ENCODE measurements at places on chromosomes 12 and 14. TPM values are rescaled to one million over a fixed set of nuclear protein-coding genes. Genes with fewer than 3 reads are reported as not detected.

The PELI2 gene
- total RNA-seq, result 42.3 TPM

The ADGRD1 gene
- total RNA-seq, result 110 TPM

The SDR9C7 gene
- not detected for total RNA-seq

DNA sequence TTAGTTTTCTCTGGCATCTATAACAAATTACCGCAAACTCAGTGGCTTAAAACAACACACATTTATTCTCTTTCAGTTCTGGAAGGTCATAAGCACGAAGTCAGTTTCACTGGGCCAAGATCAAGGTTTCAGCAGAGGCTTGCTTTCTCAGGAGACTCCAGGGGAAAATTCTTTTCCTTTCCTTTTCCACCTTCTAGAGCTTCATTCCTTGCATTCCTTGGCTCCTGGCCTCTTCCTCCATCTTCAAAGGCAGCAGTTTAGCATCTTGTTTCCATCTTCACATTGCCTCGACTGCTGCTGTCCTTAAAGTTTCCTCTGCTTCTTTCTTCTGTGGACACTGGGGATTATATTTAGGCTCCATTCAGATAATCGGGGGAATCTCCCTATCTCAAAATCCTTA lies 106.1 kb downstream of the PDE3A start:
- no peak overlapping the region for H3K27ac ChIP-seq
- no peaks in the 10 kb centered on the region for H3K27me3 ChIP-seq
- no peaks in the 10 kb centered on the region for H3K36me3 ChIP-seq
- H3K4me1 ChIP-seq, result no peaks in the 10 kb centered on the region
- no peak overlapping the region for H3K4me3 ChIP-seq

DNA sequence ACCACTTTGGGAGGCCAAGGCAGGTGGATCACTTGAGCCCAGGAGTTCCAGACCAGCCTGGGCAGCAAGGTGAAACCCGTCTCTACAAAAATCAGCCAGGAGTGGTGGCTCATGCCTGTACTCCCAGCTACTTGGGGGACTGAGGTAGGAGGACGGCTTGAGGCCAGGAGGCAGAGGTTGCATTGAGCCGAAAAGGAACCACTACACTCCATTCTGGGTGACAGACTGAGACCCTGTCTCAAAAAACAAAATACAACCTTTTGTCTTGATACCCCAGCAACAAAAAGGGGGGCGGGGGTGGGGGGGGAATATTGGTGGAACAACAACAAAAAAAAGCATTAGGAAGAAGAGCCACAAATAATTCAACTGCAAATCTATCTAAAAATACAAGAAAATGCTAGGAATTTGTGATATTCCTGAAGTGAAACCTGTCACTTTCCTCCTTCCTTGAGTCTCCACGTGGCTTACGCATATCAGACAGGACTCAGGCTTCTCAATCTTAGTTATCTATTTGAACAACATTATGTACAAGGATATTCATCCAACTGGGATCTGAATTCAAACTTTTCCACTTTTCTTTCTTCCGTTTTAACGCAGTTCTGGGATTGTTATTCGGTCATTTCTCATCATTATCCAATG lies 1.3 kb downstream of the R3HDM2 start:
- H3K4me3 ChIP-seq, result peak overlapping the region; percentile 68
- H3K36me3 ChIP-seq, result no peaks in the 10 kb centered on the region
- no peak for DNase-seq
- H3K4me1 ChIP-seq, result peaks cover 11% of the 10 kb centered on the region
- no peaks in the 10 kb centered on the region for H3K27me3 ChIP-seq

- no peaks in the 10 kb centered on the region for H3K4me1 ChIP-seq
- H3K4me3 ChIP-seq, result no peak overlapping the region
- no peaks in the 10 kb centered on the region for H3K27me3 ChIP-seq
Measured at GRCh38 chr14:57462551-57462950, 31.1 kb downstream of the CCDC198 start.

DNA sequence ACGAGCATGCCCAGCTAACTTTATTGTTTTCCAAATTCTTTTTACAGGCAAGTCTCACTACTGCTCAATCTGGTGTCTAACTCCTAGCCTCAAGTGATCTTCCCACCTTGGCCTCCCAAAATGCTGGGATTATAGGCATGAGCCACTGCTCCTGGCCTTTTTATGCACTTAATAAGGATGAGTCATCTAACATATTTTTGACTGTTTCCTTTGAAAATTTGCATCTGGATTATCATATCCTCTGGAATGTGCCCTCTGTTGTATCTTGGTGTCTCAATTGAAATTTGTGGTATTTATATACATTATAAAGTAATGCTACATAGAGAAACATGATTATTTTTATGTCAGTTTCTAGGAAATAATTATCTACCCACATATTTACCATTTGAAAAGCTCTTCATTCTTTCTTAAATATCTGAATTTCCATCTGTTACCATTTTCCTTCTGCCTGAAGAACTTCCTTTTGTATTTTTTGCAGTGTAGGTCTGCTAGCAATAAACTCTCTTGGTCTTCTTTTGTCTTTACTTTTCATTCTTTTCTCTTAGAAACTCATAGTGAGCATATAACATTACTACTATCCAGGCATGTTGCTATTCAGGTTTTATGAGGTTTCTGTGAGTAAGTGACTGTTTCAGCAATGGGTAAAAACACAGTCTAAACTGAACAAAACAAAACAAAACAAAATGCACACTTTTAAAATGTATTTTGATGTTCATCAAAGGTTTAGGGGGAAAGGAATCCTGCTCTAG lies 52.8 kb upstream of the CNOT2 start:
- no peak for DNase-seq
- H3K4me3 ChIP-seq, result no peak overlapping the region
- no peaks in the 10 kb centered on the region for H3K36me3 ChIP-seq

DNA sequence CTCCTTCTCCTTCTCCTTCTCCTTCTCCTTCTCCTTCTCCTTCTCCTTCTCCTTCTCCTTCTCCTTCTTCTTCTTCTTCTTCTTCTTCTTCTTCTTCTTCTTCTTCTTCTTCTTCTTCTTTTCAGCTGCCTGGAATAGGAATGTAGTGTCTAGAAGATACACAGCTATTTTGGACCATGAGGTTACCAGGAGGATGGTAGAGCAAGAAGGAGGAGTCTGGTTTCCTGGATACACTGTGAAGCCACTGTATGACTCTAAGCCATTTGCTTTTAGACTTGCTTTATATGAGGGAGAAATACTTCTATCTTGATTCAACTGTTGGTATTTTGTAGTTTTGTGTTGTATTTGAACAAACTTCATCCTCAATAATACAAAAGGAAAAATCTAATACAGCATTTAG lies 3.0 kb upstream of the MYBPC1 start:
- H3K4me3 ChIP-seq, result no peak overlapping the region
- no peaks in the 10 kb centered on the region for H3K27me3 ChIP-seq
- no peaks in the 10 kb centered on the region for H3K36me3 ChIP-seq
- H3K27ac ChIP-seq, result no peak overlapping the region
- DNase-seq, result no peak
- H3K4me1 ChIP-seq, result peaks cover 6% of the 10 kb centered on the region

DNA sequence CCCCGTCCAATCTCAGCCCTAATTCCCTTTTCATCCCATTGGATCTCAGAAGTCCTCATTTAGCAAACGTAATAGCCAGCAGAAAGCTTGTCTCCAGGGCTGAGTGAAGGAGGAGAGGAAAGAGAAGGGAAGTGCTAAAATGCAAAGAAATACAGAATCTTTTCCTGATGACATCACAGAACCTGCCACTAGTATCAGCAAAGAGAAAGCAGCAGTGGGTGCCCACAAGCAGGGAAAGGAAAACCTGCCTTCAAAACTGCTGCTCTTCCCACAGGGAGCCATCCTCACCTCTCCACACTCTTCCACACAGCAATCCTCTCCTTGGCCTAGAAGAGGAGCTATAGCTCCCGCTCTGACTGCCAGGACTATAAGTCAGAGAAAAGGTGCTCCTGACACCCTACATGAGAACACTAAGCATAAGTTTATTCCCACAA lies 11.3 kb downstream of the MED13L start:
- H3K4me1 ChIP-seq, result peaks cover 51% of the 10 kb centered on the region
- no peak overlapping the region for H3K4me3 ChIP-seq
- H3K27ac ChIP-seq, result no peak overlapping the region
- no peaks in the 10 kb centered on the region for H3K36me3 ChIP-seq

DNA sequence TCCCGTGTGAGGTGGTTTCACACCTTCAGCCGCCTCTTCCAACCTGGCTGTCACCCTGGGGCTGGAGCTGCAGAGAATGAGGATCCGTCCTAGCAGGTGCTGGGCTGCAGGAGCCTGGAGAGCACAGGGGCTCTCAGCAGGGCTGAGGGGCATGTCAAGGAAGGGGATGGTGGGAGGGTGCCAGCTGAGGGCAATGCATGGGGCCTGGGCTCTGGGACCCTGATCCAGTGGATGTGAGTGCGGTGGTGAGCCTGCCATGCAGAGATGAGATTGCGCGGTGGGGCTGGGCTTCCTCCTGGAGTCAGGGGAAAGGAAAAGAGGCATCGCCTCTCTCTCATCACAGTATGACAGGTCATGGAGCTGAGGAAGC lies 31.5 kb downstream of the ANAPC7 start:
- no peak overlapping the region for H3K27ac ChIP-seq
- no peaks in the 10 kb centered on the region for H3K27me3 ChIP-seq
- DNase-seq, result no peak
- no peak overlapping the region for H3K4me3 ChIP-seq
- H3K4me1 ChIP-seq, result peaks cover 18% of the 10 kb centered on the region

GRCh38 chr14:89184952-89185351 lies 232.1 kb downstream of the FOXN3 start:
- no peaks in the 10 kb centered on the region for H3K36me3 ChIP-seq
- DNase-seq, result no peak
- no peak overlapping the region for H3K4me3 ChIP-seq
- no peak overlapping the region for H3K27ac ChIP-seq

DNA sequence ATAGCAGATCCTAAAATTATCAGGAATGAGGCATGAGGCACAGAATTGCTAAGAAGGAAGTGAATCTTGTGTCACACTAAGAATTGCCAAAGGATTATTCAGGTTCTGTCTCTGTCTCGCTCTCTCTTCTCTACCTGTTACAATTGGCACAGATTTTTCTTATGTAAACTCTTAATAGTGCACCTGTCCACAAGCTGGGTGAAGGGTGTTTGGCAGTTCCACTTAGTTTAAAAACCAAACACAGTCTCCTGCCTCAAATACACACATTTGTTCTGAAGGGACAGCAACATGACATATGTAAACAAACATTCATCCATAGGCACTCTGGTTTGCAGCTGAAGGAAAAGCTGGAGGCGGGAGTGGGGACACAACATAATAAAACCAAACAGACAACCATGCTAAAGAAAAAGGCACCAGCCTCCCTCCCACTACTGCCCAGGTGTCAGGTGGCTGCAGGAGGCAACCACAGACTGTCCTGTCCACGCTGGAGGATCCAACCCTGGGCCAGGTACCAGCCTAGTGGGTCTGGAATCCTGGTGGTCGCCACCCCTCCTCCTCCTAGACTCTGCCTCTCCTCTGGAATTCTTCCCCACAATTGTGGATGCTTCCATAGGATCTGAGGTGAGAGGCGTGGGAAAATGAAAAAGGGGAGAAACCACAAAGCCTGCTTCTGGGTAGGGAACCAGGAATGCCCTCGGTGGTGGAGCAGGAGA lies 81.2 kb downstream of the TMEM260 start:
- no peak overlapping the region for H3K27ac ChIP-seq
- DNase-seq, result no peak
- no peaks in the 10 kb centered on the region for H3K27me3 ChIP-seq
- H3K4me1 ChIP-seq, result no peaks in the 10 kb centered on the region
- no peak overlapping the region for H3K4me3 ChIP-seq

GRCh38 chr12:117968151-117968789 lies 520 bp downstream of the KSR2 start:
- no peaks in the 10 kb centered on the region for H3K36me3 ChIP-seq
- H3K4me3 ChIP-seq, result no peak overlapping the region
- H3K27me3 ChIP-seq, result no peaks in the 10 kb centered on the region
- no peak for DNase-seq

- H3K36me3 ChIP-seq, result no peaks in the 10 kb centered on the region
- DNase-seq, result no peak
- no peaks in the 10 kb centered on the region for H3K4me1 ChIP-seq
- H3K27ac ChIP-seq, result no peak overlapping the region
Measured at GRCh38 chr12:72774023-72774422, 501.9 kb downstream of the TRHDE start.

Measured in tibial nerve (tissue), 4 donors.